Activated CD4-positive, CD25-positive, alpha-beta regulatory T cell treated with anti-CD3 and anti-CD28 coated beads, Interleukin-2, amount 50 U/mL, for 72 hours (primary cell): ENCODE measurements at places on chromosomes 13 and 19.

DNA sequence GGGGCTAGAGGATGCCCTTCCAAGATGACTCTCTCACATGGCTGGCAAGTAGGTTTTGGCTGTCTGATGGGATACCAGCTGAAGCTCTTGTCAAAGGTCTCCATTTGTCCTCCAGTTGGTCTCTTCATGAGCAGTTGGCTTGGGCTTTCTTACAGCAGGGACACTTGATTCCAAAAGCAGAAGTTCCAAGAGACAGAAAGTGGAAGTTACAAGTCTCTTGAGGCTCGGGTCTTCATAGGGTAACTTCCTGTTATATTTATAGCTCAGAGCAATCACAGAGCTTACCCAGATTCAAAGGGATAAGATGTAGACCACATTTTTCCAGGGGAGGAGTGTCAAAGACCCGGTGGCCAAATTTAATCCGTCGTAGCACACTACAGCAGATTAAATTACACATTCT is 440.0 kb downstream of the RFC3 start:
- DNase-seq: no peak

- DNase-seq: no peak
Observed at GRCh38 chr19:37995346-37995745, 88.3 kb downstream of the SIPA1L3 start.

GRCh38 chr19:47058621-47059022 is 10.2 kb upstream of the TMEM160 start:
- DNase-seq: no peak

- no peak for DNase-seq
Observed at GRCh38 chr13:85314686-85315085, 484.5 kb downstream of the SLITRK6 start.

GRCh38 chr13:44825953-44826352 is 163.3 kb downstream of the NUFIP1 start:
- no peak for DNase-seq

DNA sequence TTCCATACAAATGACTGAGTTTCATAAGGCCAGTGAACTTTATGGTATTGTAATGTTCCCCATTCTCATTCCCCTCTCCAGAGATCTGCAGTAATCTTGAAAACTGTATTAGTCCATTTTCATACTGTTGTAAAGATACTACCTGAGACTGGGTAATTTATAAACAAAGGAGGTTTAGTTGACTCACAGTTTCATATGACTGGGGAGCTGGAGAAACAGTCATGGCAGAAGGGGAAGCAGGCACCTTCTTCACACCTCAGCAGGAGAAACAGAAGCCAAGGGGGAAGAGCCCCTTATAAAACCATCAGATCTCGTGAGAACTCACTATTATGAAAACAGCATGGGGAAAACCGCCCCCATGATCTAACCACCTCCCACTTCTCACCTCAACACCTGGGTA is 318.7 kb upstream of the KLF12 start:
- no peak for DNase-seq

GRCh38 chr13:110683921-110684320 is 22.0 kb downstream of the CARS2 start:
- no peak for DNase-seq

DNA sequence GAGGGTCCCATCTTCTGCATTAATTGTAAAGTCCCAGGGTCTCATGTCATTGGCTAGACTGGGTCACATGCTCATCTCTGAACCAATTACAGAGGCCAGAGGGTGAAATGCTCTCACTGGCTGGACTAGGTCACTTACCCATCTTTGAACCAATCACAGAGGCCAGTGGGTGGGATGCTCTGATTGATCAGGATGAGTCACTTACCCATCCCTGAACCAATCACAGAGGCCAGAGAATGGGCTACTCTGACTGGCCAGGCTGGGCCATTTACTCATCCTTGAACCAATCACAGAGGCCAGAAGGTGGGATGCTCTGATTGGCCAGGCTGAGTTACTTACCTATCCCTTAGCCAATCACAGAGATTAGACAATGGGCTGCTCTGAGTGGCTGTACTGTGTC is 5.3 kb downstream of the MISP start:
- peak; percentile 48 for DNase-seq
